ENCODE measurements at places on chromosomes 1 and 21. TPM values are rescaled to one million over a fixed set of nuclear protein-coding genes. Genes with fewer than 3 reads are reported as not detected.

Gene PSRC1
- 4.7 TPM for total RNA-seq

Gene TAS1R1
- 0.51 TPM for total RNA-seq

DNA sequence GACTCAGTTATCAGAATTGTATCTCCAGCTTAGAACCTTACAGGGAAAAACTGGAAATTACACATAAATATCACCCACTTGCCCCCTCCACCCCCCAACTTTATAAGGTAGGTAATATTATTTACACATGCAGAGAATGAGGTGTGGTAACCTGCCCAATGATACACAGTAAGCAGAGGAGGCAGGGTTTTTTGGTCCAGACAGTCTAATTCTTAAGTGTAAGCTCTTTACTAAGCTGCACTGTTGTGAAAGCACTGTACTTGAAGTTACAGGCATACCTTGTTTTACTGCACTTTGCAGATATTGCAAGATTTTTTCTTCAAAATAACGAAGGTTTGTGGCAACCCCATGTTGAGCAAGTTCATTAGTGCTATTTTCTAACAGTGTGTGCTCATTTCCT, 24.8 kb upstream of the MYOCOS start:
- DNase-seq: no peak

- peak; percentile 78 for DNase-seq
Observed at GRCh38 chr1:19405761-19406487, 79.4 kb downstream of the CAPZB start.

Gene CR1L
- 2.6 TPM for total RNA-seq

Gene ELAPOR1
- 25.0 TPM for total RNA-seq

Gene CYP4A11
- total RNA-seq: not detected

DNA sequence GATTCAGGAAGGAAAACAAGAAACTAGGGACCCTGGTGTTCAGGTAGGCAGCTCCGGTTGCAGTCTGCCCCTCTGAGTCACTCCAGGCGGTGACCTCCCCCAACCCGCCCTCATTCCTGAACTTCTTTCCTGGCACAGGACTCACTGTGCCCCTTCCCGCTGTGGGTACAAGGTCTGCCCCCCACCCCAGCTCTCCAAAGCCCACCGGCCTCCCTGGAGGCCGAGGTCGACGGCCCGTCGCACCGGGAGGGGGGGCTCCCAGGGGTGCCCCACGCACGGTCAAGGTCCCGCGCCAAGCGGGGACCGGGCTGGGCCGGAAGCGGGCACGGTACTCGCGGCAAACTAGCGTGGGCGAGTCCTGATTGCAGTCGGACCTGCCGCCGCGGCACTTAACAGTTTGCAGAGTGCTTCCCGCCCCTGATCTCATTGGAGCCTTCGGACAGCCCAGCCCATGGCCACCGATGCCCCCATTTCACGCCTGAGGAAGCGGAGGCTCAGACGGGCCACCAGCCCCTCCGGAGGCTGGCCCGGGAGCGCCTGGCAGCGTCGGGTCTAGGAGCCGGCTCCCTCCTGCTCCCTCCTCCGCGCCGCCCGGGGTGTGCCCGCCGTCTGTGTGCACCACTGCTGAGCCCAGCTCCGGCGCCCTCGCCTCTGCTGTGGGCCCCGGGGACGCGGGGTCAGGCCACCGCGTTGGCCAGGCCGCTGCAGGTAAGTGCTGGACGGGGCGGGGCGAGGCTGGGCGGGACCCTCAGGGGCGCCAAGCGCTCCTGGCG, at the start of gene GJB3:
Gene GJB3, plus strand, starts transcription at position 144 of the 773 bp plus-strand sequence. CDS start 3,549 bp downstream, outside the sequence.
- no peak for DNase-seq

DNA sequence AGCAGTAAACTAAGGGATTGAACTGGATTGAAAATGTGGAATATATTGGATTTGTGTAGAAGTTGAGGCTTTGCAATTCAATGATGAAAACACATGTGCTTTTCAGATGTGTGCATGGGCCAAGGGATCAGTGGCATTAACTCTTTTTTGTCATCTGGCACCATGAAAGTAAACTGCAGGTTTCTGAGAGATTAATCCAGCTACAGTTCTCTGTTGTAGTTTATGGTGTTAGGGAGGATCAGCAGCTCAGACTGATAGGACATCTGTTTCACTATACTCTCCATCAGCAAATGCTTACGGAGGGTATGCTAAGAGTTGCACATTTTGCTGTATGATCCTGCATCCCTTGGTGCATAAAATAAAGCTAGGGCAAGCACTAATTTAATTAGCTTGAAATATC, 82.6 kb downstream of the C1orf21 start:
- DNase-seq: no peak

Measured in lung (tissue), 17 donors.